ENCODE measurements at places on chromosomes 5 and 9.

GRCh38 chr5:170046241-170046640 is 59.5 kb upstream of the FOXI1 start:
- DNase-seq, result no peak

- no peak for DNase-seq
These were observed 67.3 kb downstream of the CRB2 start for GRCh38 chr9:123423311-123423640.

DNA sequence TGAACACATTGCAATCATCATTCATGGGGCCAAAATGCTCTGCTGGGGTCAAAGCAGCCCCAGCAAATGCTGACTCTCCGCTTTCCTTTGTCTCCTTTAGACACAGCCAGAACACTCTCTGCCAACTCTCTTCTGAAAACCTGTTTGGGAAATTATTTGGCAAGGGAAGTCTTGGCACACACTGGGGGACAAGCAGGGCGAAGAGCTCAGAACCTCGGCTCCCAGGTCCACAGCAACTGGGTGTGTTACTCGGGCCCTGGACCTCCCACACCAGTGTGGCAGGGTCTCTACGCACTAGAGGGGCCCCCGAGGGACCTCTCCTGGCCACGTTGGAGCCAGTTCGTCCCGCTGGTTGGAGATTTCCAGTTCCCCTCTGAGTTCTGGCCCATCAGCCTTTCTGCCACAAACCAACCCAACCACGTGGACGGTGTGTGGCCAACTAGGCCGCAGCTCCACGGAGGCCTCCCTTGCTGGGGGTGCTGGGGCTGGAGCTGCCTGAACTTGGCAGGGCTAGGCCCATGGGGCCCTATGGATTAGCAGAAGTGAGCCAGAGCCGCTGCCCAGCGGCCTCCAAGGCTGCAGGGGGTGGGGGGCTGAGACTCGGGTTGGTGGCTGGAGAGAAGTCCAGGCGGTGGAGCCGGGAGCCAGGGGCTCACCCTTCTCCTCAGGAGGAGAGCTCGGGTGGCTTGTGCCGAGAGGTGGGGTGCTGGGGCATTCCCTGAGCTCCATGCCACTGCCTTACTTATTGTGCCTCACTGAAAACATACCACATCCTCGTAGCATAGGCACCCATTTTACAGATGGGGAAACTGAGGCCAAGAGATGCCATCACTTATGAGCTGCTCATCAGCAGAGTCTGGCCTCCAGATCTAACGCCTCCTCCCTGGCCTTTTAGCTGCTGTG is 46.8 kb upstream of the RNU6ATAC start:
- no peak for DNase-seq

DNA sequence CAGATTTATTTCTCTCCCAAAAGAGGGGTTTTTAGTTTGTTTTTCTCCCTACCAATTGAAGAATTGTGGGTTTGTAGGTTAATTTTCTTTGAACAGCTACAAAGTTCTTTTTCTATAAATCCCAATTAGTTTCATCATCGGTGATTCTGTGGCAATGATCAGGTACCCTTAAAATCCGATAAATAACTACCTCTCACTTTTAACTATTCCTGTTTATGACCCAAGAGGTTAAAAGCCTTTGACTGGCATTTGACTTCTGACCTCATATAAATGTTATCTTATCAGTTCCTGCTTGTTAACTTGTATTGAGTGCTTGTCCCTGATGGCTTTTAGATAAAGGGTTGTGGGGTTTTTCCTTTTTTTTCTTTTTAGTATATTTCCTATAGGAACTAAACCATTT is 124.4 kb upstream of the TMEM161B start:
- DNase-seq, result no peak

GRCh38 chr5:1946122-1946677 is 63.5 kb upstream of the IRX4 start:
- DNase-seq, result no peak

- no peak for DNase-seq
These were observed 262.9 kb downstream of the FBXL17 start for GRCh38 chr5:108118813-108119514.

DNA sequence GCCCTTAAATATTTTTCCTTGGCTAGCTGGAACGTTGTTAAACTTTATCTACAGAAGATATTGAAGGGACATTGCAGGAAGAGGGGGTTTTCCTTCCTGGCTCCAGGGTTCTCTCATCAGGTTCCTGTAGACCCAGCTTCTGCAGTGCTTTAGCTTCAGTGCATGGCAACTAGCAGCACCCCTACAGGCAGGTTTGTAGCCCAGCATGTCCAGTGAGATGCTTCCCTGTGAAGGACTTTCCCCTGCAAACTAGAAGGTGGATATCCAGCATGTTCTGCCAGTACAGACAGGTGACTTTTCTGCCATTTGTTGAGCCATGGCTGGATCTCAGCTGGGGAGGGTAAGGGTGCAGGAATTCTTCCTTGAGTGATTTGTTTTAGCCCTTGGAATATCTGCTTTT is 10.4 kb downstream of the CCL28 start:
- no peak for DNase-seq

GRCh38 chr9:108983885-108984284 is 29.4 kb downstream of the CTNNAL1 start:
- no peak for DNase-seq

- DNase-seq, result no peak
These were observed 3.0 kb downstream of the KIF12 start for GRCh38 chr9:114096041-114096511.

- DNase-seq, result no peak
These were observed 8.5 kb upstream of the DNAJC25 start for GRCh38 chr9:111622626-111623025.

GRCh38 chr9:99004717-99005460 is 61.2 kb downstream of the COL15A1 start:
- no peak for DNase-seq

GRCh38 chr5:139814704-139815280 is 19.2 kb downstream of the PSD2 start:
- no peak for DNase-seq

- no peak for DNase-seq
These were observed 234.3 kb downstream of the CHSY3 start for GRCh38 chr5:130138406-130139045.

- no peak for DNase-seq
These were observed 143.2 kb upstream of the ANKH start for GRCh38 chr5:15014809-15015208.

DNA sequence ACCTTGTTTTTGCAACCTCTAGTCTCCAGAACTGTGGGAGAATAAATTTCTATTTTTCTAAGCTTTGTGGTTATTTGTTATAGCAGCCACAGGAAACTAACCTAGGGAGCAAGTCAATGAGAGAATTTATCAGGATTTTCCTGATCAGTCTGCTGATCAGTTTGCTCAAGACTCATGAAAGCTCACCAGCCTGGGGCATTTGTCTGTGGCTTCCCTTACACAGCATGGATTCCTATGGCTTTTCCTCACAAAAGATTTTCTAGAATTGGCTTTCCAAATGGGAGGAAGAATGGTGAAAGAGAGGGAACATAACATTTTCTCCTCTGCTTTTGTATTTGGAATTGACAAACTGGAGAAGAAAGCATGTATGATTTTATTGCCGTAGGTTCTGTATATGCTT is 20.2 kb downstream of the ARRDC3 start:
- no peak for DNase-seq

DNA sequence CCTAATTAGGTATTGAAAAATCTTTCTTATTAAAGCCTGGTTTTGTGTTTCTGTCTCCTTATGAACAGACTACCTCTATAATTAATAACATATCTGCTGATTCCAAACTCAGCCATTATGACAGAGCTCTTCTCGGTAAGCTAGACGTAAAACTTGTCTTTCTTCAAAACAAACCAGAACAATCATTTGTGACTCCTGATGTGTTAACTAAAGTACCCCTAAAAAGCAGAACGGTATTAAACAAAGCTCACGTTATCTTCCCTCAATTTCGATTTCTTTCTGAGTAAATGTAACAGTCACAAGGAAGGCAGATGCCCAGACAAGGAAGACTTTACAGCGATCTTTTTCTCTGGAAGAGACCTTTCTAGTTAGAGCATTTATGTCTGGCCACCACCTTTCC is 1.8 kb downstream of the SEMA5A start:
- no peak for DNase-seq

- DNase-seq, result no peak
These were observed 6.6 kb upstream of the RNF20 start for GRCh38 chr9:101527066-101527465.

- no peak for DNase-seq
These were observed 236.6 kb downstream of the PSAT1 start for GRCh38 chr9:78533500-78533899.

DNA sequence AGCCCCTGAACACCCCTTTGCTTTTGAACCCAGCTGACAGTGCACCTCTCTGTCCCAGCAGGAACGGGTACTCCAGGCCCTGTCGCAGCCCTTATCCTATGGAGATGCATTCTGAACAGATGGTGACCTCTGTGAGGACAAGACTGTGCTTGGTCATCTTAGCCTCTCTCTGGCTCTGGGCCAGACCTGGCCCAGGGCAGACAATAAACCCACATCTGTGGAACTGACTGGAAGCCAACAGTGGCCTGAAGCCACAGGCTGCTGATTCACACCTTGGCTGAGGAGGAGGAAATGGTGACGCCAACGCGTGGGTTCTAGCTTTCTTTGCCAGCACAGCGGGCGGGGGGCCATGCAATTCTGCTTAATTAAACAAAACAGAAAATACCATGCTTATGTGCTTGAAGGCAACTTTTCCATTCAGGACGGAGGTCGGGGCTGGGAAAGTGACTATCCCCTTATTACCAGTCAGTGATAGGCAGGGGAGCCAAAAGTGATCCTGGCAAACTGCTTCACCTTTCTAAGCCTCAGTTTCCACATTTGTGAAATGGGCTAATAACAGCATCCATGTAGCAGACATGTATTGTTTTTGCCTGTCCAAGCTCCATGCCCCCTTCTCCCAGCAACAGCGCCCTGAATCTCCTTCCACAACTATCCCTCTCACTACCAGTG is 10.8 kb downstream of the SH3PXD2B start:
- DNase-seq, result no peak

DNA sequence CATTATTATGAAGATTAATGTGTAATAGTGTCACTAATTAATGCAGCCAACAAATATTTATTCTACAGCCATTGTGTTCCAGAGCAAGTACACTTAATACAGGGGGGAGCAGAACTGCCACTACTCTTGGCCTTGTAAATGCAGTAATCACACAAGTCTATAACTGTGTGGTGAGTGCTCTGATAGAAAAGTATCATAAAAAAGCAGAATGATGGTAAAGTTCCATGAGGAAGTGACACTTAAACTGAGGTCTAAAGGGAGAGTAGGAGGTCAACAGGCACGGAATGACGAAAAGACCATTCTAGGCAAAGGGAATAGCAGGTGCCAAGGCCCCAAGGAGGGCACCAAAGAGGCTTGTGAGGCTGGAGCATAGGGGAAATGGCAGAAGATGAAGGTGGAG is 142.9 kb downstream of the OSTF1 start:
- DNase-seq, result no peak

DNA sequence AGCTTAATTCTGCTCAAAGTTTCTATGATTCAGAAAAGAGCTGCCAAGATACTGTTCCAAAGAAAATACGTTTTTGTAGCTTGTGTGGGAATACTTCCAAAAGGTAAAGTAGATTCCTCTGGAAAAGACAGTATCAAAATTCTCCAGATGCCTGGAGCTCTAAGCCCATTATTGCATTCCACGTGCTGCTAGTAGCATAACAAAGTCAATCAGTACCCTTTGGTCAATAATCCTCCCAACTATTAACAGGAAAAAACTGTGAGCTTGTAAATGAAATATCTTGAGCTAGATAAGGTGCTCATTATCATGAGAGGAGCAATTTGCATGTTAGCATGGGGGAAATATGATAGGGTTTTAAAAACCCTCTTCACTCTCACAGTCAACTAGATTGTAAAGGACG is 229.5 kb upstream of the TYRP1 start:
- DNase-seq, result no peak

GRCh38 chr9:88651682-88652633 is 117.0 kb downstream of the NXNL2 start:
- DNase-seq, result no peak

DNA sequence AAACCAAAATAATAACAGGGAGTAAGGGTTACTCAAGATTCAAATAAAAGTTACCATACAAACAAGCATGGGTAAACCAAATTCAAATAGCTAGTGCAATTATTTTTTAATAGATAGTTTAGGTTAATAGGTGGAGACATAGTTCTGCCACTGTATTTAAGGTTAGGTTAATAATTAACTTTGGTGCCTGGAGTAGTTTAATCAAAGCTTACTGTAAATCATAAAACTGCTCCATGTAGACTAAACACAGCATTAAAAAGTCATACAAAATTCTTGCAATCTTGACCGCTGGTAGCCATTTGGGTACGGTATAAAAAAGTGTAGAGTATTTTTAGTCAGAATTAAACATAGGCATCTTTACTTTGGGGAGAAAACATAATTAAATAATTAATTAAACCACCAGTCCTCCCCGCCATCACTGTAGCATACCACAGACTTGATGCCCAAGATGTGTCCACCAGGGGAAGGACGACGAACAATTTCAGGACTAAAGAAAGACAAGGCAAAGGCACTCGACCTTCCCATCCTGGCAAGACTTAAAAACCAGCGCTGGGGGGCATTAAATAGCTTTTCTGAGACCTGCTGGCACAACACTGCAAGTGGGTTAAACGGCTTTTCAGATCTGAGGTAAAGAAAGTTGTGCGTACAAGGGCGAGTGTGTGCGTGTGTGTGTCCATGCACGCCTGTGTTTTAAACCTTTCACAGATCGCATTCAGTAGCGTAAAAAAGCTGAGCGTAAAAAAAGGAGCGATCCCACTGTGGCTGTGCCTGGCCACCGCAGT is 2.9 kb downstream of the SEMA6A start:
- no peak for DNase-seq

DNA sequence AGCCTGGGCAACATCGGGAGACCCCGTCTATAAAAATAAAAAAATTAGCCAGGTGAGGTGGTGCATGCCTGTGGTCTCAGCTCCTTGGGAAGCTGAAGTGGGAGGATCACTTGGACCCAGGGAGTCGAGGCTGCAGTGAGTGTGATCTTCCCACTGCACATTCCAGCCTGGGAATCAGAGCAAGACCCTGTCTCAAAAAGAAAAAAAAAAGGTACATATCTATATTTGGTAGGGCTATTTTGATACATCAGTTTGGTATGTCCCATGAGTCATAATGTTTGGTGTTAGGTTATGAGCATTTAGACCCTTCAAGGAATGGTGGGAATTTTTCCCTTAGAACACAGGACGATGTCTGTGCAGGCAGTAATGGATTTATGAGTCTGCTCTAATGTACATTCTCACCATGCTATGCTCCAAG is 55.3 kb upstream of the POU4F3 start:
- DNase-seq, result no peak

GRCh38 chr5:78813906-78814530 is 165.4 kb upstream of the LHFPL2 start:
- no peak for DNase-seq

GRCh38 chr5:122179701-122180100 is 50.4 kb downstream of the ZNF474 start:
- DNase-seq, result no peak

GRCh38 chr9:125747053-125747764 is at the start of gene PBX3:
PBX3 (plus strand) TSS chr9:125747373.
- DNase-seq, result peak; percentile 78

GRCh38 chr5:80804332-80804731 is 149.5 kb upstream of the DHFR start:
- DNase-seq, result no peak

All from CD8-positive, alpha-beta T cell (primary cell).